ENCODE measurements at places on chromosomes 1 and 21. TPM values are rescaled to one million over a fixed set of nuclear protein-coding genes. Genes with fewer than 3 reads are reported as not detected.

DNA sequence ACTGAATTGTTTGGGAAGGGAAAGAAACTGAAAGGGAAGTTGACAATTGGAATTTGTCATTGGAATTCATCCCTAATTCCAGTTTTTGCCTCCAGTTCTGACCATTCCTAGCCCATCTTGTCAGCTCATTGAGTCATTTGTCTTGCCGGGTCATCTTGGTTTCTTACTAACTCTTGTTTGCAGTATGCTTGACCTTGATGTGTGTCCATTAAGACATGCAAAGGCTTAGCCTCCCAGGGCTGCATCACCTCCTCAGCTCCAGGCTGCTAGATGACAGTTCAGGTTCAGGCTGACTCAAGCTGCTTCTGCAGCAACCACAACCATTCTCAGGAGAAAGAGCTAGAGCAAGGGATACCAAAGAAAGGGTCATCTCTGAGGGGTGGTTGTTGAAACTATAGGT, 151.3 kb upstream of the PTGFR start:
- no peak for DNase-seq

DNA sequence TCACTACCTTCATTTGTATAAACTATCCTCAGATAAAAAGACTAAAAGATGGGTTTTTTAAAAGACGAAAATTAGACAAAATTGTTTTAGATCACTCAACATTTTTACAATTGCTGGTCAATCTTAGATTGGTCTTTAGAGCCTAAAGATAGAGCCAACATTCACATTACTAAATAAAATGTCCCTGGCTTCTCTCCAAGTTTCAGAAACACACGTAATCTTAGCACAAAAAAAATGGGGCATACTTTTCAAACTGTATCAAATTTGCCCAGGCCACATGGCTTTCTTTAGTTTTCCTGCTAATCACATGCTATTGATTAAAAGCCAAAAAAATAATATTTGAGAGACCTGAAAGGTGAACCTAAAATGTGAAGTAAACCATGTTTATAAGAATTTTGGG, 288.1 kb downstream of the DPYD start:
- no peak for DNase-seq

GRCh38 chr1:55645270-55645669, 430.1 kb upstream of the USP24 start:
- DNase-seq, result no peak

DNA sequence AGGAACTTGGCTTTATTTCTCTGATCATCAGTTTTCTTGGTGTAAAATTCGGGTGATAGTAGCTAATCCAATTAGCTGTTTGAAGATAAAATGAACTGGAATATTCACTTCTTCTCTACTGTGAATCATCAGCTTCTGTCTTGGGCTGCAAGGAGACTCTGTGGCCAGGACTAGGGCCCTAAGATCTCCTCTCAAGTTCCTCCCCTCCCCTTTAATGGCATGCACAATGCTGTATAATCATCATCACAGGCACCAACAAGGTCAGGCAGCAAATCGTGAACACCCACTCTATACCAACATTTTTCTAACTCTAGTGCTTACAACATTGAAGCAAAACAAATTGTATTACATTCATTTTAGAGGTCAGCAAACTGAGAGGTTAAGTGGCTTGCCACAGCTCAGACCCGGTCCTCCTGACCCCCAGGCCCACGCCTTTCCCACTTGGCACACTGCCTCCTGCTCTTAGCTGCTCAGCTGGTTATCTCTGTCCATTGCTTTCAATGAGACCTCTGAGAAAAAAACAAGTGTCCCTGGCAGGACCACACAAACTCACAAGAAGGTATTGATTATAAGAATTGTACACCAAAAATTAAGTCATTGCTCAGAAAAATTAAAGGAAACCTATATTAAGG, 31.8 kb downstream of the LRRC52 start:
- DNase-seq, result no peak

SPRR2E gene
- not detected for polyA plus RNA-seq
